Activated CD8-positive, alpha-beta memory T cell treated with anti-CD3 and anti-CD28 coated beads for 1 hour (primary cell): ENCODE measurements at places on chromosomes 5 and 9.

GRCh38 chr9:117546894-117547678 is 132.2 kb upstream of the ASTN2 start:
- no peak for DNase-seq

DNA sequence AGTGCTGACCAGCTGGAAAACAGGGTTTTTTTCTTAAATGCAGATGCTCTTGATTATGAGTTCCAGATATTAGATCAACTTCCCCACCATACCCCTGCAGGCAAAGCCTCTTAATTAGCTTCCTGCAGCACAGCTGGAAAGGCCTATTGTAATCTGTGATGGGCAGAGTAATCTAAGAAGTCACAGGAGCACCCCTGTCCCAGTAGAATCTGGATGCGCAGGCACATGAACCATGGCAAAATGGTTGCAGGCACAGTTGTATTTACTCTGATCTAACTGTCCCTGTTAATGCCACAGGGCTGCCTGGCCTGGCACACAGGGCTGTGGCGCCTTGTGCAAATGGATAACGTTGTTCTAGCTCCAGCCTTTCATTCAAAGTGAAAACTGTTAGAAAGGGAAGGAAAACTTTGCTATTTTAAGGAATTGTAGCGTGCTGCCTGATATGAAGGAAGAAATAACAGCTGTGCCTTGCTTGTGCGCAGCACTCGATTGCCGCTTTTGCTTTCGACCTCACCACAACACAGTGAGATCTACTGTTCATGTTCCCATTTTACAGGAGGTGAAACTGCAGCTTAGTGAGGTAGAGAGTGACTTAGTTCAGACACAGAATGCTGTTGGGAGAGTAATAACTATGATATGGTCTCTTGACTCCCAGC is 2.3 kb downstream of the TGFBI start:
- DNase-seq, result no peak

DNA sequence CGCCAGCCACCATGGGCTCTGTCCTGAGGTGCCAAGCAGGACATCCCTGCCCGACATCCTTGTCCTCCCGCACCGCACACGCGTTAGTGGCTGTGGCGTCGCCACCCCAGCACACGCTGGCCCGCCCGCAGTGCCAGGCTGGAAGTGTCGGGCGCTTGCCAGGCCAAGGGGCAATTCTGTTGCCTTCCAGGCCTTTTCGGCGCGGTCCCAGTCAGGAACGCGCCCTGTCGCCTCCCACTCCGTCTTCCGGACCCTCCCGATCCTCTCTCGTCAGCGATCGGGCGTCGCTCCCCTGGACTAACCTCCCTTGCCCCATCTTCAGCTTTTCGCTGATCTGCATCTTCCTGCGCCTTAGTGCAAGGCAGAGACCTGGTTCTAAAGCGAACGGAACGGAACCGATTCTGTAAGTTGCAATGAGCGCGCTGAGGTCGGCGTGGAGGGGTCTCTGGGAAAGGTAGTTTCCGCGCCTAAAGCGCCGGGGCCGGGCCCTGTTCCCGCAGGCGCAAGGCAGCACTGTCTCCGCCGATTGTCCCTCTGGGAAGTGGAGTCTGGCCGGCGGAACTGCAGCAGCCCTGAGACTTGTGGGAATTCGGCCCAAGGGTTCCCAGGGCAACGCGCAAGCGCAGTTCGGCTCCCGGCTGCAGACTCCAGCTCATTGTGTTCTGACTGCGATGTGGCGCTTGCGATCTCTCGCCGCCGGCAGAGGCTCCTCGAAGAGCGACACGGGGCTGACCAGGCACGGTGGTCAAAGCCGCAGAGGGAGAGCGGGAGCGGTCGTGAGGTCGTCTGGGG is at the start of gene ZNF454:
ZNF454 (plus strand) TSS at position 630 of the 792 bp plus-strand sequence. CDS start 1,594 bp downstream, outside the sequence.
- no peak for DNase-seq

- no peak for DNase-seq
Observed at GRCh38 chr5:34930870-34931269, 1.5 kb downstream of the DNAJC21 start.

DNA sequence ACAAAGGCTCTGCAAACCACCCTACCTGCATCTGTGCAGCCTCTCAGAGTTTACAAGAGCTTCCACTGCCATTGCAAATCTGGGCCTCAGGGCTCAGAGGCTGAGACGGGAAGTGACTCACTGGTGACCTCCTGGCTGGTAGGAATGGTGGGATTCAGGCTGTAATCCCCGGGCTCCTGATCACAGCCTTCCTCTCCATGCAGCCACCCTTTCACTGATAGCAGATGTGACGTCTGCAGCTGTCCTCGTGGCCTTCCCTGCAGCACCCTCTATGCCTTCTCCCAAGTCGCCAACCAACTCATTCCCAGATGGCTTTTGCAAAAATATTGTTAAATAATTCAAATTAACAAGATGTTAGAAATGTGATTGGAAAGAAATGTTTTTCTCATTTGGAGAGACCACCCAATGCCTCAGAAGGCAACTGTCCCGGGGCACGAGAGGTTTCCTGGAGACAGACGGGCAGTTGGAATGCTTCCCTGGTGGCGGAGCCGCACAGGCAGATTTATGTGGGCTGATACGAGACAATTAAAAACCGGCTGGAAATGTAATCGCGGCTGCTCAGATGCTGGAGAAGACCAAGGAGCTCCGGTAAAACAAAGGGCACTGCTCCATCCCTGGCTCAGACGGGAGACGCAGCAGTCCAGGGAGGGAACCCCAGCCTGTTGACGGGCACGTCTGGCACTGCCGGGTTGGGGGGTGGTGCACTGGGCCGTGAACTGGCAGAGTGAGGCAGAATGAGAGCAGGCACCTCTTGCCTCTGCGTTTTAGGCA is 34.4 kb upstream of the SLC25A51 start:
- DNase-seq, result no peak

- DNase-seq, result no peak
Observed at GRCh38 chr9:91720313-91720712, 229.7 kb downstream of the ROR2 start.

- no peak for DNase-seq
Observed at GRCh38 chr5:155480731-155481131, 467.2 kb downstream of the KIF4B start.

DNA sequence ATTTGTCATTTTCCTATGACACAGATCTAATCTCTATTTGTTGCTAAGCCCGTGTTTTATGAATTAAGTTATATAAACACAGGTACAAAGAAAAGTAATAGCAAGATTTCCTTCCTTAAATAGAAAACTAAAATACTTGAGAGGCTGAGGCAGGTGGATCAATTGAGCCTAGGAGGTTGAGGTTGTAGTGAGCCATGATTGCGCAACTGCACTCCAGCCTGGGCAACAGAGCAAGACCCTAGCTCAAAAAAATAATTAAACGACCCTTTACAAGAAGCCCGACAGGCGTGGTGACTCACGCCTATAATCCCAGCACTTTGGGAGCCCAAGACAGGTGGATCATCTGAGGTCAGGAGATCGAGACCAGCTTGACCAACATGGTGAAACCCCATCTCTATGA is 36.8 kb downstream of the FAM169A start:
- no peak for DNase-seq

- DNase-seq, result no peak
Observed at GRCh38 chr5:153780876-153781705, 257.6 kb downstream of the FAM114A2 start.
